ENCODE measurements at places on chromosomes 5 and 9.

DNA sequence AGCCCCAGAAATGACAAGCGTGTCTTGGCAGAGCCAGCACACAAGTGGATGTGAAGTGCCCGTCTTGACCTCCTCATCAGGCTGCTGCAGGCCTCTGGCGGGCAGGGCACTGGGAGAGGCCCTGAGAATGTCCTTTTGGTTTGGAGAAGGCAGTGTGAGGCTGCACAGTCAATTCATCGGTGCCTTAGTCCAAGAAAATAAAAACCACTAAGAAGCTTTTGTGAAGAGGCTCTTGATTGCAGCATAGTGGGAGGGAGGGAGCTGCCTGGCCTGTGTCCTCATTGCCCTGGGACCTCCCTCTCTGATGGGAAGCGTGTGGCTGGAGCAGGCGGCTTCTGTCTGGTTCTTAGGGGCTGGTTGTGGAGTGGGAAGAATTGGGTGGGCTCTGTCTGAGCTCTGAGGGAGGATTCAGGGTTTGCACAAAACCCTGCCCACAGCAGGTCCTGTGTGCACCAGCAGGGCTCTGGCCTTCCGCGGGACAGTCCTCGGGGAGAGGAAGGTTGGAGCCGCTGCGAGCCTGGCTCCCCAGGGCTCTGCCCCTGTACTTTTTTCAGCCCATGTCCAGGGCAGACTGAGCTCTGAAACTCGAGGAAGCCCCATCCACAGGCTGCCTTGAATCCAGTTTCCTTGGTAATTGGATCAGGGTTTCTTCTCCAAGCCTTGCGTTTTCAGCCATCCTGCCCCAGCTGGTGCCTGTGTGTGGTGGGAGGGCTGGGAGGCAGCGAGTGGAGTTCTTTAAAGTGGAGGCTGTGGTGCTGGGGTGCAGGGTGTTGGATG is 1.1 kb downstream of the HRCT1 start:
- no peak for DNase-seq

GRCh38 chr5:31692561-31693221 is 53.8 kb downstream of the PDZD2 start:
- no peak for DNase-seq

DNA sequence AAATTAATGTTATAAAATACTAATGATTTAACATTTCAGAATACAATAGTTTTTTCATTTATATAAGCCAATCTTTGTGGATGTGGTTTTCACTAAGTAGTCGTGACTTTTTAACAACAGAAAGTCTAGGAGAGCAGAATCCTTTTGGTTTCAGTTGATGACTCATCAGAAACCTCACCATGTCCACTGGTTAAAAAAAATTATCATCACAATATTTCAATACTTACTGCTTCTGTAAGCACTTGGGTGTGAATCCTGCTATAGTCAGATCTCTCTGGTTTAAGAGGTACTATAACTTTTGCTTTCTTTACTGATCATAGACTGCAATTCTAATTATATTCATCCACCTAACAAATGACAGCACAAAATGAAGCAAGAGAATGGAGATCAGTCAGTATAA is 77.2 kb downstream of the MRPS30 start:
- no peak for DNase-seq

- no peak for DNase-seq
Measured at GRCh38 chr9:4883326-4883873, 90.7 kb downstream of the RCL1 start.

GRCh38 chr5:90171466-90171865 is 238.1 kb downstream of the CETN3 start:
- DNase-seq = no peak

- DNase-seq = no peak
Measured at GRCh38 chr5:160356550-160357347, 13.7 kb downstream of the C1QTNF2 start.

DNA sequence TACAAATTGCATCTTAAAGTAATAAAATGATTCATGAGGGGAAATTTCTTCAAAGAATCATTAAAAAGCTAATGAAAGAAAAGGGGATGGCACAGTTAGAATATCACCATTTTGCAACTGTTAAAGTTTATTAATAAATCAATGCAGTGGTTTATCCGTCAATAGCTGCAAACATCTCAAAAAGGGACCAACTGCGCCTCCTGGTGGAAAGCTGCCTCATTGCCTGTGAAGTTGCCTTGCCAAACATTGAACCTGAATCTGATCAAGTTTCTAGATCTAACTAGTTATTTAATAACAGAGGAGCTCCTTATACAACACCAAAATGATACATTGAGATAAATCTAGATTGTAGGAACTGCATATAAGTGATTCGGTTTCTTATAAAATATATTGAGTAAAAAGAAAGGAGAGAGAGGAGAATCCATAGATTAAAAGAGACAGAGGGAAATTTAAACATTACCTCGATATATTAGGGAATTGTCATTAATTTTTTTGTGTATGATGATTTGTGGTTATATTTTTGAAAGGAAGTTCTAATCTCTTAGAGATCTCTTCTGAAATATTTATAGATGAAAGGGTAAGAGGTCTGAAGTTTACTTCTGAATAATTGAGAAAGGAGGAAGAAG is 6.9 kb upstream of the NDUFB6 start:
- peak; percentile 81 for DNase-seq

DNA sequence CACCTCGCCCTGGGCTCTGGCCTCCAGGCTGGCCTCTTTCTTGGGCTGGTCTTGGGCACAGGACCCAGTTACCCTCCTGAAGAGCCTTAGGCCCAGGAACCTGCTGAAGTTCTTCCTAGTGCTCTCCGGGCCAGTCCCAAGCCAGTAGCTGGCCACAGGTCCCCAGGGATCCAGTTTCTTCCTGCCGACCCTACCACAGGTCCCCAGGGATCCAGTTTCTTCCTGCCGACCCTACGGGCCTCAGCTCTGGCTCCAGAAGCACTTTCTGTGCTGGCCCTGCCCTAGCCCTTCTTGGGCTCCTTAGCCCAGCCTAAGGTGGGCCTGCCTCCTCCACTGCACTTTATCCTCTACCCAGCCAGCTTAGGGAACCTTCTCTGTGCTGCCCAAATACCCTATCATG is 18.2 kb upstream of the CACFD1 start:
- no peak for DNase-seq

GRCh38 chr5:92887254-92887653 is 693.8 kb downstream of the NR2F1-AS1 start:
- DNase-seq = no peak

- DNase-seq = no peak
Measured at GRCh38 chr9:13278023-13278367, 1.5 kb downstream of the MPDZ start.

GRCh38 chr5:59817536-59817935 is 76.0 kb downstream of the PDE4D start:
- DNase-seq = no peak

GRCh38 chr5:151255621-151256286 is 2.8 kb downstream of the GM2A start:
- DNase-seq = no peak

DNA sequence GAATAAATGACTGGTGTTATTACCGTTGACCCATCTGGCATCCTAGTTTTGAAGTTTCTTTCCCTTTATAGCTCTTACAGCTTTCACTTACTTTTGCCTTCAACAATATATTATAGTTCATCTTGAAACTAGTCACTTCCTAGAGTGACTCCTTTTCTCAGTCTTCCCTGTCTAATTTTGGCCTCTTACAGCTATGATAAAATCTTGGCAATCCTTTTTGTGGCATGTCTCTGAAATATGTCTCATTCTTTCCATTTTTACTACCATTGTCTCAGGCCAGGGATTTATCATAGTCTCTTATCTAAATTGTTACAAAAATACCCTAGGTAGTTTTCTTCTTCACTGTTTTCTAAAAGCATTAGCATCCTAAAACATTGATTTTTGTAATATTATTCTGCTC is 621.3 kb upstream of the ZNF608 start:
- DNase-seq = no peak

DNA sequence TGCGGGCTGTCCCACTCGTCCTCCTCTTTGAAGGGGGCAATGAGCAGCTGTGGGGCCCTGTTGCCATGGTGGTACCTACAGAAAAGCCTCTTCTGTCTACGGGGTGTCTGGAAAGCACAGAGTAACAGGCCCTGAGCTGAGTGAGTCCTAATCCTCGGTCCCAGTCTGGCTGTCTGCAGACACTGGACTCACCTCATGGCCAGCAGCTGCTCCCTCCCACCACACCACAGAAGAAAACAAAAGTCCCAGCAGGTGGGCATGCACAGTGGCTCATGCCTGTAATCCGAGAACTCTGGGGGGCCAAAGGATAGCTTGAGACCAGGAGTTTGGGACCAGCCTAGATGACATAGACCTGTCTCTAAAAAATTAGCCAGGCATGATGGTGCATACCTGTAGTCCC is 19.9 kb downstream of the P4HA2 start:
- no peak for DNase-seq

DNA sequence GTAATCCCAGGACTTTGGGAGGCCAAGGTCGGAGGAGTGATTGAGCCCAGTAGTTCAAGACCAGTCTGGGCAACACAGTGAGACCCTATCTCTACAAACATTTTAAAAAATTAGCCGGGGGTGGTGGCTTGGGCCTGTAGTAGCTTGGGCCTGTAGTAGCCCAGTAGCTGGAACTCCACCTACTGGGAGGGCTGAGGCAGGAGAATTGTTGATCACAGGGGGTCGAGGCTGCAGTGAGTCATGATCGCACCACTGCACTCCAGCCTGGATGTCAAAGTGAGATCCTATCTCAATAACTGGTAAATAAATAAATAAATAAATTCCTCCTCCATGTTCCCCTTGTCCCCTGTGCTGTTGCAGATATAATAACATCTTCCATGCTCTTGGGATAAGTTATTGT is 14.3 kb downstream of the VCAN start:
- no peak for DNase-seq

DNA sequence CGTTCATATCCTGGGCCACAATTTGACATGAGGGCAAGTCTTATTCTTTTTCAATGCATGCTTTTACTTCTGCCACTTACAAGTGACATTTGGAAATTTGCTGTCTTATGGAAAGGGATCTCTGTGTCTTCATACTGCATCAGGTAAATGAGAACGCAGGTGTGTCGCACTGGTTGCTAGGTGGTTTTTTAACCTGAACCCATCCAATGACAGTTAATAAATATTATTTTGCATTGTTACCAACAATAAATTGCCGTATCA is 1.1 kb downstream of the ADAMTS16 start:
- DNase-seq = no peak

DNA sequence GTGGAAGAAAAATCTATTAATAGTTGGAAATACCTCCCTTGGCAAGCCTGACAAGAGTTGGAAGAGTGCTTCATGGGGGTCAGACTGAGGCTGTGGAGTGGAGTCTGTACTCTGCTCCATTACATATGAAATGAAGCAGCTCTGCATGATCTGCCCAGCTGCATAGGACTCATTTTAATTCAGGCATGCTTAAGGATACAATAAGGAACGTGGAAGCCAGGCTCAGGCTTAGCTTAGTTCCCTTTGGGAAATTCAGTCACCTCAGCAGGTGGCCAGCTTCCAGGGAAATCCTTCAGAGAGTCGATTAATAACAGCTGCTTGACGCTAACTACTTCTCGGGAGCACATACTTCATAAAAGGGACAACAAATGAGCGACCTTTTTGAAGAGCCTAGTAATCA is 1672.9 kb upstream of the WWC1 start:
- DNase-seq = no peak

DNA sequence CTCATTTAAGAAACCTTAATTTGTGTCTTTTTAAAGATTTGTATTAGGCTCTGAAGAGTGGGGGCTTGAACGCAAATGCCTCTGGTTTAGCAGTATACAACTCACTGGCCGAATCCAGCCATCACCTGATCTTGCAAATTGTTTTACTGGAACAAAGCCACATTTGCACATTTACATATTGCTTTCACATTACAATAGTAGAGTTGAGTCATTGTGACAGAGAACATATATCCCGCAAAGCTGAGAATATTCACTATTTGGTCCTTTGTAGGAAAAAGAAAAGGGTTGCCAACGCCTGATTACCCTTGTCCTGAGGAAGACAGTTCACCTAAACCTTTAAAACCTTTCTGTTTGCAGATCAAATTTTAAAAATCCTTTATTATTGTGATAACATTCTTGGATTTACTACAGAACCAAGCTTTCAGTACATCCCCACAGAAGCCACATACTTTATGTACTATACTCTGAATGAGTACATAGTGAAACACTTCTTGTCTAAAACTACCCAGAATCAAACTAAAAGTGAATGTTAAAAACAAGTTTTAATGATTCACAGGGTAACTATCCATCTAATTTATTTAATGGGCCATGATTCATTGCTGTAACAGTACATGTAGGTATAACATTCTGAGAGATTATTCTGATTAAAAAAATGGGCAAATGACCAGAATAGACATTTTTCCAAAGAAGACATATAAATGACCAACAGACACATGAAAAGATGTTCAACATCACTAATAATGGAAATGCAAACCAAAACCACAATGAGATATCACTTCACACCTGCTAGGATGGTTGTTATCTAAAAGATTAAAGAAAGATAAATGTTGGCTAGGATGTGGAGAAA is 161.0 kb downstream of the SLC25A46 start:
- no peak for DNase-seq

DNA sequence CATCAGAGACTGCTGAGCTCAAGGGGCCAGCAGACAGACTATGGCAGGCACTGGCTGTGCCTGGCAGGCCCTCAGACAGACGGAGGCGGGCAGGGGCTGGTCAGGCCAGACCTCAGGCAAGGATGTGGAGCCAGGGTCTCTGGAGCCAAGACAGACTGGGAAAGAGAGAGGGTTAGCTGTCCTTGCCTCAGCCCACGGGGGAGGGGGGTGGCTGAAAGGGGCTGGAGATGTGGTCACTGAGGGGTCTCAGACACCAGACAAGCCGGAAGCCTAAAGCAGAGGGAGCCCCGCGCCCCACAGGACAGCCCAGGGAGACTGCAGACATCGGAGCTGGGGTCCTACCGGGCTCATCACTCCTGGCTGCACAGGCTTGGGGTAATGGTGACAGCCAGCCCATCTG is 141.2 kb upstream of the FOXD4L5 start:
- DNase-seq = no peak

DNA sequence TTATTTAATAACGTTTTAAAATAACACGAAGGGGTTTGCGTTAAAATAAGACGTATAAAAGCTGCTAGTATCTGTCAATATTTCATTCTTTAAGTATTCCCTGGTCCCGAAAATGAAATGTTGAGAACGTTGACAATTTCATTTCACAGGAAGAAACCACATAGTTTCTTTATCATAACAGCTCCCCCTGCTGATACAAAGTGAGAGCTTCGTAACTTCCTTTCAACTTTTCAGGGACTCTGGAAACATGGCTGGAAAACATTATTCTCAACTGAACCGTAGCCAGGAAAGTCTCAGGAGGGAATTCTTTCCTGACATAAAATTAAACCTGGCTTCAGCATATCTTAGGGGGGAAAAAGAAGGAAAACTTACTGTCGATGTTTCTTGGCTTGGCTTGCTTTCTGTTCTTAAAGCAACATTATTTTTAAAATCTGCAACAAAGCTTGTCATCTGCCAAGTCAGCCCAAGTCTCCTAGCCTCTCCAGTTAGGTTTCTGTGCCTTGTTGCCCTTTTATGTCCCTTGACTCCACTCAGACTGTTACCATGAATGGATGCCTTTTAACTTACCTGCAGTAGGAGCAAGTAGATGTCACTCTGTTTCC is 122.9 kb upstream of the DAB2 start:
- DNase-seq = peak; percentile 48

All from CD4-positive, alpha-beta T cell treated with Interleukin-12 subunit alpha and Interleukin-12 subunit beta, for 1 hour (primary cell).